GF-D8 (cell line): ENCODE measurements at places on chromosomes 7 and 10.

GRCh38 chr7:93765475-93765874, 125.1 kb downstream of the TFPI2 start:
- DNase-seq, result no peak

- DNase-seq, result no peak
Observed at GRCh38 chr10:78727728-78728127, 341.0 kb upstream of the ZMIZ1 start.

DNA sequence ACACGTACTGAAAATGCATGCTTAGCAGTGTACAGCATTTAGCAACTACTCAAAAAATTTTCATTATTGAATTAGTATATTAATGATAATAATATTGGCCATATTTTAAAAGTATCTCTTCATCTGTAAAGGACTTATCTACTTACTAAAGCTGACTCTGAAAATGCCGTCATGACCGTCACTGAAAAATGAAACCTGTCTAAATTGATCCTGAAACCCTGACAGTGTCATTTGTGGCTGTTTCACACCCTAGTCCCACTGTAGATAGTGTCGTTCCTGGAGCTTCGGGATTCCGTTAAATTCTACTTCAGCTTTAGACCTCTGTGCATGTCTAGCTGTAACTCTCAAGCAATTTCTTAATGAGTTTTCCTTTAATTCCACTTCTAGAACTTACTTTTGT, 35.8 kb upstream of the EZH2 start:
- no peak for DNase-seq

GRCh38 chr7:121795736-121796135, 77.2 kb upstream of the PTPRZ1 start:
- DNase-seq, result no peak

DNA sequence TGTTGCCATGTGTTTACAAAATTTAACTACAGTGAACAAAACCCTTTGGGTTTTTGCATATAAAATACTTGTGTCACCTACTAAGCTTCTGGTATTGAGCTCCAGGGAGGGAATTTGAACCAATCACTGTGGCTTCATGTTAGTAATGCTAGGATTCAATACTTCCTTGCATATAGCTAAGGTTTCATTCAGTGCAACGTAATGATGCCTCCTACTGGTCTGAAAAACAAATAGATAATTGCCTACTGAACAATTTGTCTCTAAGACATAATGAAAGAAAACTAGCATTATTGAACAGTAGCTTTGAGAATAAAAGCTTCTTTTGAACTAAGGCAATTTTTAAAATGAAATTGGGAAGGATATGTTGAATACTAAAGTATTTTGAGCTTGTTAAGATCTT, 244.4 kb downstream of the ZWINT start:
- no peak for DNase-seq

DNA sequence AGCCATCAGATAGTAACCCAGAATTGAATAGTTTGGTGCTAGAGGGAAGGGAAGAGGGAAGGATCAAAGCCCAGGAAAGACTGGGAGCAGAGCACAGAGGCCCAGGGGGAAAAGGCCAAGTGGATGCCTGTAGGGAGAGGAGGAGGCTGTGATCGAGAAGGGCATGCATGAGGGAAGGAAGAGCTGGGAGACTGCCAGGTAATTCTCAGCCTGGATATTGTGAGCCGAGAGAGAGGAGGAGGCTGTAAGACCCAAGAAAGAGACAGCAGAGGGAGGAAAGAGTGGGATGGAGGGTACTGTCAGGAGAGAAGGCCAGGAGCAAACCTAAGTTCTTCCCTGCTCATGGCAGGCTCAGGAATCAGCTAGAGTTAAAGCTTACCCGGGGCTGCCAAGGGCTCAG, 178.2 kb downstream of the CCDC3 start:
- DNase-seq, result no peak

DNA sequence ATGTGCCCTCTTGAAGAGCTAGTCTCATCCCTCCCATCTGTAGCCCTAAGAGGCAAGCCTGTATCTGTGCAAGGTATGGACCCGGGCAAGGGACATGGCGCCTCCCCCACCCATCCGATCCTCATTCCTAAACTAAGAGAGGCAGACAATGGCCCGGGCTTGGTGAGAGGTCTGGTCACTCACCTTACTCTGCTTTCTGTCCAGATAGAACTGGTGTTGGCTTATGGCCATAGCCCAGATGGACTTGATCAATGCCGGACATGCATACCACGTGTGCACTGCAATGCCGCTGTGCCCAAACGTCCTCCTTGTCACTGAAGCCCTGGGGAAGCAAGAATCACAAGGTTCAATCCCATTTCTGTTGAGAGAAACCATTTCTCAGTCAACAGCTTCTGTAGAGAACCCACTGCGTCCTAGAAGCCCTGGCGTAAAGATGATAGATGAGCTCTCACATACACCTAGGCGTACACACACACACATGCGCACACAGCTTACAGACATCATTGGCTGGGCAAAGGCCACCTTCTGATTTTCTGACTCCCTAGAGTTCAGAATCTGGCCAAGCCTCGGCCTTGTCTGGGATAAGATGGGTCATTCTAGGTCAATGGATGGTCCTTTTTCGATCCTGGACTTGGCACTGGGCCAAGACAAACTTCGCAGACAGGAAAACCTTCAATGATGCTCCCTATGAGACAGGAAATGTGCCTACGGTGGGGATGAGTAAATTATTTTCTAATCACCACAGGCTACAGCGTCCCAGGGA, 114.6 kb downstream of the PRPF18 start:
- no peak for DNase-seq

GRCh38 chr7:43636093-43636492, 53.2 kb downstream of the STK17A start:
- no peak for DNase-seq

DNA sequence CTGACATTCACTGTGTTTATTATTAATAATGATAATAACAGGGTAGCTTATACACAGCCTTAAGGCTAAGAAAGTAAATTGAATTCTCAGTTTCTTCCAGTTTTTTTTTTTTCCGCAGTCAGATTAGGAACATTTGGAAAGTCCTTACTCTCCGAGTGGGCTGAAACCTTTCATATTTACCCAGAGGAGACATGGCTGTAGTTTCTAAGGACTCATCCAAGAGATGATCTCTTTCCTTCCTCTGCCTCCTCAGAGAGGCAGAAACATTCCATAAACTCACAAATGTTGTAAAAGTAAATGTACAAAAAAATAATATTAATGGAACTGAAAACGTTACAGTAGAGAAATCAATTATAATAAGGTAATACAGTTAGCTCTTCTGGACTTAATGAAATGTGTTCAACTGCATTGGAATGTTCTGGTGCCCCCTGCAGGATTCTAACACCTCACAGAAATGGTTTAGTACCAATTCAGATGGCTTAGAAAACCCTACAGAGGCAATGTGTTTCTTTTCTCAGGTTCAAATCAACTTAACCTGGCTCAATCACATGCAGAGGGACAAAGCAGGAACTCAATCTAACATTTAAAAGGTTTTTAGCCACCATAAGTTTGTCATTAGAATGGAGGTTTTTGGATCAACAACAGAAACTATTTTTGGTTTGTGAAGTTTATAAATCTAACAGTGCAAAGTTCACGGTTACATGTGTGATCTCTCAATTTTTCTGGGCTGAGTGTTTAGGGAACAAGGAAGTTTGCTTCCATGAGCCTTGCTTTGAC, 71.7 kb downstream of the ICA1 start:
- DNase-seq, result peak; percentile 16

- no peak for DNase-seq
Observed at GRCh38 chr7:106994833-106995232, 49.7 kb upstream of the PRKAR2B start.

- no peak for DNase-seq
Observed at GRCh38 chr7:877312-878232, 1.2 kb downstream of the GET4 start.

GRCh38 chr7:71727347-71727746, 595.4 kb downstream of the GALNT17 start:
- no peak for DNase-seq

GRCh38 chr10:24642921-24643678, 80.6 kb downstream of the ARHGAP21 start:
- peak; percentile 18 for DNase-seq

DNA sequence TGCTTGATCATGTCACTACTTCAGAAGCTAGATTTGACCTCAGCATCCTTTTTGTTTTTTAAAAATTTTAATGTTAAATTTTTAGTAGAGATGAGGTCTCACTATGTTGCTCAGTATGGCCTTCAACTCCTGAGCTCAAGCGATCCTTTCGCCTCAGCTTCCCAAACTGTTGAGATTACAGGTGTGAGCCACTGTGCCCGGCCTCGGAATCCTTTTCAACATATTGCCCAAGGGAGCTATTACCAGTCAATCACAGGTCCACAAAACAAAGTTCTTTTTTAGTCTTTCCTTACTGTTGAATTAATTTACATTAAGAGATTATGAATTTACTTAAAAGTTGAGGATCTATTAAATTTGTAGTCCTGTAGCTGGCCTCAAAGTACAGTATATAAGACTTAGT, 37.7 kb downstream of the CCSER2 start:
- DNase-seq, result no peak

DNA sequence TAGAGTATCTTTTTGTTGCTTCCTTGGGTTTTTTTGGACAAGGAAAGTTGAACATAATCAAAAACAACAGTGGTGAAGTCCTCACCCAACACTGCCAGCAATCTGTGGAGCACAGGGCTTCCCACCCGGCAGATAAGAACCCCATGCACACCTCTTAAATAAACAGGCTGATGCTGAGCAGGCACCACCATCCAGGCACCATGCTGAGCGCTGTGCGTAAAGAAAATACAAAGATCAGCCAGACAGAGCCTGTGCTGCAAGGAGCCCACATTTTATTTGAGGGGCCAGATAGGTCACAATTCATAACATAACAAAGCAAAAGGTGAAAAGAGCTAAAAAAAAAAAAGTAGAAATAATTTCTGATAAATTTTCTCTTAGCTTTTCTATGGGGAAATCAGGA, 231.2 kb downstream of the PTPRN2 start:
- DNase-seq, result no peak

GRCh38 chr10:113891476-113891875, 37.0 kb downstream of the NHLRC2 start:
- DNase-seq, result no peak

DNA sequence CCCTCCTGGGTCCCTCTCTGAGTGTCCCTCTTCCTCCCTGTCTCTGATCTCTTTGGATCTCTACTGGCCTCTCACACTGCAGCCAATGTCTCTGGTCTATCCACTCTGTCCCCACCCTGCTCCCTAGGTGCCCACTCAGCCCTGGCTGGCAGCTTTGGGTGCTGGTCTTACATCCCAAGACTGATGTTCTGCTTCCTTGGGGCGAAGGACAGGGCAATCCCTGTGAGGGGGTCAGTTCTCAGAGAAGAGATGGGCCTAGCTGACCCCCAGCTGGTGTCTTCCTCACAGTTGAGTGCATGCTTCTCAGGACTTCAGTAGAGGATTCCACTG, 51.7 kb upstream of the CAMK2B start:
- no peak for DNase-seq

DNA sequence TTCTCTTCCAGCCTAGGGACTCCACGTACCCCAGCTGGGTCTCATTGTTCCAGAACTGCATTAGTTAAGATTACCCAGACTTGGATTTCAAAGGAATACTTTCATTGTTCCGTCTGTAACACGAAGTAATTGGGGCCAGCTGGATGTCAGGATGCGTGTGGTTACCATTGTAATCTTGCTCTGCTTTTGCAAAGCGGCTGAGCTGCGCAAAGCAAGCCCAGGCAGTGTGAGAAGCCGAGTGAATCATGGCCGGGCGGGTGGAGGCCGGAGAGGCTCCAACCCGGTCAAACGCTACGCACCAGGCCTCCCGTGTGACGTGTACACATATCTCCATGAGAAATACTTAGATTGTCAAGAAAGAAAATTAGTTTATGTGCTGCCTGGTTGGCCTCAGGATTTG, 21.0 kb downstream of the LRRC17 start:
- no peak for DNase-seq

DNA sequence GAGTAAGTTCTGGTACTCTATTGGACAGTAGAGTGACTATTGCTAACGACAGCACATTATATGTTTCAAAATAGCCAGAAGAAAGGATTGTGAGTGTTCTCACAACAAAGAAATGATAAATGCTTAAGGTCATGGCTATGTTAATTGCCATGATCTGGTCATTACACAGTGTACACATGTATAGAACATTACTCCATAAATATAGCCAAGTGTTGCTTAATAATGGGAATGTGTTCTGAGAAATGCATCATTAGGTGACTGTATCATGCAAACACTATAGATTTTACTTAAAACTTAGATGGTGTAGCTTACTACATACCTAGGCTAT, 19.6 kb downstream of the EPC1 start:
- DNase-seq, result no peak

DNA sequence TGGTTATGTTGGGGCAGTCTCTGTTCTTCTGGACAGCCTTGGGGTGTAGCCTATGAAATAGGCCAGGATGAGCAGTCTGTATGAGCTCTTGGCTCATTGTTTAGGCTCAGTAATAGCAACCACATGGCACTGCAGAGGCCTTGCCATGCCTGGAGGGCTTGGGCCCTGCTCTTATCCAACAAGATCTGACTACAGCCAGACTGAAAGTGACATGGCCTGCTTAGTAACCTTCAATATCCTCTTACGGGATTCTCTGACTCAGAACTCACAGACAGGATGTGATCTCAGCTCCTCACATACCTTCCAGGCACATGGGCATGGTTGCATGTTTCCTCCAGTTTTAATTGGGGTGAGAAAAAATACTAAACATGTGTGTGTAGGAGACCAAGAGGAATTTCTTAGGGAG, 289.3 kb downstream of the PTEN start:
- DNase-seq, result no peak

DNA sequence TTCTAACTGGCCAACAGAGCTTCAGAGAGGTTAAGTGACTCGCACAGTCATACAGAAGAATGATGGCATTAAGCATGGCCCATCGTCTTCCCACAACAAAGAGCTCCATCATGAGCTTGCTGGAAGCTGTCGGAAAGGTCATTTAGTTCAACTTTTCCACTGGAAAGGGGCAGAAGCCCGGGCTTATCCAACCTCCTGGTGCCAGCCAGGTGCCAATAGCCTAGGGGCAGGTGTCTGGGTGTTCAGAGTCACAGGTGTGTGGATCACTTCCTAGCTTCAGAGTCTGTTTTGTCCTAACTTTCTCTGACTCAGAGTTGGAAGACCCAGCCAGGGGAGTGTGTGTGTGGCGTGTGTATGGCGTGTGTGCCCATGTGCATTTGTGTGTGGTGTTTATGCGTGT, 1.3 kb upstream of the TRPV6 start:
- DNase-seq, result no peak

DNA sequence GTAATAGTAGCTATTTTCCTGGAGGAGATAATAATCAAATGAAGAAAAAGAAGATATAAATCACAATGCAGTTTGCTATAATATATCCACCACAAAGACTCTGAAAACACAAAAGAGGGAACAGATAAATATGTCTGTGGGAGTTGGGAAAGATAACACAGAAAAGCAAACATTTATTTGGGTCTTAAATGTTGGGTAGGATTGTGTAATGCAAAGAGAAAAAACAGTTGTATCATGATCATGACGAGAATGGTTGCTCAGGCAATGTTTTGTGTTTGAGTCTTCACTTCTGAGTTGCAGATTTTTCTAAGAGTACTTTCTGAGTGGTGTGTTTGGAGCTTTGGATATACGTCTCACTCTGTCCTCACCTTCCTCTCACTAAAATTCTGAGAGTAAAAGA, 437.5 kb downstream of the TFEC start:
- no peak for DNase-seq
